ENCODE measurements at places on chromosomes 7 and 10.
A peak's percentile ranks its signal among the peaks of the same experiment; 100 is the strongest.

DNA sequence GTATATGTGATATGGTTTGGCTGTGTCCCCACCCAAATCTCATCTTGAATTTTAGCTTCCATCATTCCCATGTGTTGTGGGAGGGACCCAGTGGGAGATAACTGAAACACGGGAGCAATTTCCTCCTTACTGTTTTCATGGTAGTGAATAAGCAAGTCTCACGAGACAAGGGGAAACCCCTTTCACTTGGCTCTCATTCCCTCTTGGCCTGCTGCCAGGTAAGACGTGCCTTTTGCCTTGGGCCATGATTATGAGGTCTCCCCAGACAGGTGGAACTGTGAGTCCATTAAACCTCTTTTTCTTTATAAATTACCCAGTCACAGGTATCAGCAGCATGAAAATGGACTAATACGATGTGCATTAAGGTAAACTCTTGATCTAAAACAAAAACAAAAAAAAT, 357.1 kb upstream of the AOAH start:
- peak; percentile 68 for DNase-seq

GRCh38 chr10:113230011-113230610, 280.1 kb downstream of the TCF7L2 start:
- DNase-seq: no peak

GRCh38 chr7:43164757-43165156, 52.3 kb downstream of the HECW1 start:
- DNase-seq: no peak

DNA sequence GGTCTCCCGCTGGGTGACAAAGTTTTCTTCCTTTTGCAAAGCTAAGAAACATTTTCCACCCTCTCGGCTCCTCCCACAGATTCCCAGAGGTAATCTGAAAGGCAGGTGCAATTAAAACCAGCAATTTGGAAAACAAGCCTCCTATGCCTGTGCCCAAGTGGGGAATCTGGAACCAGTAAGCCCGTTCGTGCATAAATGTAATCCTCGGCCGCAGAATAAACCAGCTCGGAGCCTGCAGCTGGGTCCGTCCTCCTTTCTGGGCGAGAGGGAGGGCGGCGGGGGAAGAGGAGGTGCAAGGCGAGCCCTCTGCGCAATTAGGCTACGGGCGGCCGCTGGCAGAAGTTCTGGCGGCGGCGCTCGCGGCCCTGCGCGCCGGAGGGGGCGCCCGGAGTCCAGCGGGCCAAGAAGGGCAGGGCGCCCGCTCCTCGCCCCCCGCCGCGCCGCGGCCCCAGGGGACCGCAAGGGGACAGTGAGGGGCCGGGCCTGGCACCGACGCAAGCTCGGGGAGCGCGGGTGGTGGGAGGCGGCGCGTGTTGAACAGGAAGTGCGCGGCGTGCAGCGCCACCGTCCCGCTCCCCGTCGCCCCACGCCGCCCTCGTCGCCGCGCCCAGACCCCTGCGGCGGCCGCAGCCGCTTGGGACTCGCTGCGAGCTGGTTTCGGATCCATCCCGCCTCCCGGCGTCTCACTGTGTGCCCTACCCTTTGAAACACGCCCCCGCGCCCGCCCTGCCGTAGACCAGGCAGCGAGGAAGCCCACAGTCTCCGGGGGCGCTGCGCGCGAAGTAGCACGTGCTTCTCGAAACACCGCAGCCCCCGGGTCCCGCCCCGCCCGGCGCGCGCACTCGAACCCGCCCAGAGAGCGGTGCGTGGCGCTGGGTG, at the start of gene PRKAG2:
PRKAG2 (minus strand) TSS at position 217 of the 879 bp plus-strand sequence. CDS start 495 bp downstream, outside the sequence.
- DNase-seq: peak; percentile 84

DNA sequence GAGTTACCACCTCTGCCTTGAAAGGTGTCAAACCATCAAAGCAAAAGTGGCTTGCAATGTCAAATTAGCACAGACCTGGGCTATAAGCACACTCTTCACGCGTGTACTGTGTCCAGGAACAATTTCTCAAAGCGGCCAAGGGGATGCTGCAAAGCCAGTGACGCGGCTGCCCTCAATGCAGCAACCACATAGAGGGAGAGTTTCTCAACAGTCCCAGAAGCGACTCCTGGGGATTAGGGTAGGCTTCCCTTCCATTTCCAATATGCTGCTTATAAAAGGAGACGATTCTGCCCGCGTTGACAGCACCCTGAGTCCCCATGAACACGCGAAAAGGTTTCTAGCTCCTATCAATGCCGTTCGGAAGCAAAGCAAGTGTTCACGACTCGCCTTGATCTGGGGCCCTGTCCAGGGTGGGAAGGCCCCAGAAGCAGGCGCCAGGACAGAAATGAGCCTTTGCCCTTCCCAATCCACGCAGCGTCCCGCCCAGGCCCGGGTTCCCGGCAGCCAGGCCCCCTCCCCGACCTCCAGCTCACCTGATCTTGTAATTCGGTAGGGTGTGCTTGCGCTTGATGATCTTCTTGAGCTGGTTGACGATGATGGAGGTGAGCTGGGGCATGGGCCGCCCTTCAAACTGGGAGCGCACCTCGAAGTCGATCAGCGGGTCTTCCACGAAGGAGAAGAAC, 1.3 kb downstream of the PDZD8 start:
- DNase-seq: peak; percentile 40

DNA sequence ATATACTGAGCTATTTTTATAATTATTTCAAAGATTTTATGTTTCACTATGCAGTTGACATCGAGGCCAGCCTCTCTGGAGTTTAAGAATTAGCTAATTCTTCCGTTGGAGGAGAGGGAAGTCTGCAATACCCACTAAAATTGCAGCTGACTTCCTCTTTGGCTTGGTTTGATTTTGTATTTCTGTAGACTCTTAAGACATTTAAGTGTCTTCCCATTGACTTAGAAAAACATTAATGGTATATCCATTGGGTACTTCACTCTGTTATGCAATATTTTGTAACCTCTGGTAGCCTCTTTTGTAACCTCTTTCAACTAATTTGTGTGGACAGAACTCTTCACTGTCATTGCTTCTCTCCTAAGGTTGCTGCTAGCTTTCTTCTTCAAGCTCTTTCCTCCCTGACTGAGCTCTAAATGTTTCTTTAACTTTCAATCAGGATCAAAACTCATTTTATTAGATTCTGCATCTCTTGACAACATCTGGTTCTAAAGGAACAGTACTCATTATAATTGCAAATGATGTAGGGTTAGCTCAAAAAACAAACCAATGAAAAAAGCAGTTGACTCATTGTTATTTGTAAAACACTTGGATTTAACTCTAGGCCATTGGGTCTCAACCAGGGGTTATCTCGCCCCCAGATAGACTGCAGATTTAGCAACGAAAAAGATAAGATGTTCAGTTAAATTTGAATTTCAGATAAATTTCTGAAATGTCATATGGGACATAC, 1.7 kb upstream of the ANKRD22 start:
- DNase-seq: no peak

DNA sequence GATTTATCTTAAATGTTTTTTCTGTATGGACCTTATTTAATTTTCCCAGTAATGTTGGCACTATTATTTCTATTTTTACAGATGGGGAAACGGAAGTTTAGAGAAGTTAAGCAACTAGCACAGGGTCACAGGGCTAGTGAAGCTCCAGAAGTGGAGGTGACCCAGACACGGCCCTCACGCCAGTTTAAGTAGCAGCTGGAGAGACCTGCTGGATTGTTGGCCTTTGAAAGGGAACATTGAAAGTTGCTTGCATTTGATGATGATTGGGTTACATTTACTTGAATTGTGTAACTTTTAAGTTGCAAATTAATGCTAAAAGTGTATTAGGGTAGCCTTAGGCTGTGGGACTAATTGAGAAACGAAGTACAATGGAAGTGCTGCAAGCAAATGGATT, 25.6 kb downstream of the CDK14 start:
- no peak for DNase-seq

DNA sequence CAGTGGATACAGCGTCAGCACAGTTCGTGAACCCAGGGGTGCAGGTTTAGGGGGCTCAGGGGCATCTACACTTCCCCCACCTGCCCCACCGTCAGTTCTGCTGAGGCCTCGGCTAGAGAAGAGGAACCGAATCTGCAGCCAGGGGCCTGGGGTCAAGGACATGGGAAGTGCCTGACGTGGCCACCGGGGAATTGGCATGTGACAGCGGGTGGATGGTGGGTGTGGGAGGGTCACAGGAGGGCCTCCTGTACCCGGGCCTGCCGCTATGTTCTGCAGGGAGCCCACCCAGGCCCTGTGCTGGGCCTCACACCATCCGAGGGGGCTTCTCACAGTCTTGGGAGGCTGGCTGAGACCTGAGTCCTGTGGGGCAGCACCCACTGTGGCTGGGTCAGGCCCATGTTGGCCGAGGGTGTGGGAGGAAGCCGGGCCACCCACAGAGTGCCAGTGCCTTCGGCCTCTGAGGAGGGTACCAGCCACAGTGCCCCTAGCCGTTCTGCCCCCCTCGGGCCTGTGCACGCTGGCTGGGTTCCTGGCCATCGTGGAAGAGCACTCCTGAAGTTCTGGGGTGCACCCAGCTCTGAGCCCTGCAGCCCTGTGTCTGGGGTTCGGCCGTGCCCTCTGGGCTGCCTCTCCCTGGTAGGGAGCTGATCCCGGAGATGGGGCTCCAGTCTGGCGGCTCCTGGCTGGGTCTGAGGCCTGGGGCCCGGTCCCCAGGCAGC, 5.9 kb downstream of the TTYH3 start:
- DNase-seq: no peak

GRCh38 chr10:6507311-6507710, 72.8 kb downstream of the PRKCQ start:
- peak; percentile 60 for DNase-seq

- DNase-seq: no peak
Observed at GRCh38 chr10:103007017-103007416, 88.9 kb downstream of the CNNM2 start.
